Naive thymus-derived CD4-positive, alpha-beta T cell (primary cell): ENCODE measurements at places on chromosomes 3 and 15. TPM values are rescaled to one million over a fixed set of nuclear protein-coding genes. Genes with fewer than 3 reads are reported as not detected.

NMNAT3 gene
- total RNA-seq, result 0.56 and 0.99 TPM in 2 replicates

- DNase-seq, result no peak
Observed at GRCh38 chr15:48358229-48359152, 27.3 kb downstream of the DUT start.

DNA sequence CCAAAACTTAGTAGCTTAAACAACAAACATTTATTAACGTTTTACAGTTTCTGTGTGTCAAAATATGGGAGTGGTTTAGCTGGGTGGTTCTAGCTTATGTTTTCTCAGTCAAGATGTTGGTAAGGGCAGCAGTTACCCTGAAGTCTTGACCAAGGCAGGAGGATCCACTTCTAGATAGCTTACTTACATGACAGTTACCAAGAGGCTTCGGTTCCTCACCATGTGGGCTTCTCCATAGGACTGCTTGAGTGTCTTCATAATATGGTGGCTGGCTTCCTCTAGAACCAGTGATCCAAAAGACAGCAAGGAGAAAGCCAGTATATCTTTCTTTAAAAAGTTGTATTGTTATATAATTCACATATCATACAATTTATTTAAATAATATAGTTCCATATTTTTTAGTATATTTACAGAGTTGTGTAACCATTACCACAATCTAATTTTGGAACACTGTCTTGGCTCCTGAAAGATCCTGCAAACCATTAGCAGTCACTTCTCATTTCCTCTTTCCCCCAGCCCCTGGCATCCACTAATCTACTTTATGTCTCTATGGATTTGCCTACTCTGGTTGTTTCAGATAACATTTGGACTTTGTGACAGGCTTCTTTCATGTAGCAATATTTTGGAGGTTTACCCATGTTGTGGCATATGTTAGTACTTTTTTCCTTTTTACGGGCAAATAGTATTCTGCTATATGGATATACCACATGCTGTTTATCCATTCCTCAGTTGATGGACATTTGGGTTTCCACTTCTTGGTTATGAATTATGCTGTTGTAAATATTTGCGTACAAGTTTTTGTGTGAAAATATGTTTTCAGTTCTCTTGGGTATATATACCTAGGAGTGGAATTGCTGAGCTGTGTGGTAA is 33.3 kb downstream of the MAPK6 start:
- DNase-seq, result no peak

CEP152 gene
- total RNA-seq, result 8.6 TPM

ABI3BP gene
- not detected for total RNA-seq
